ENCODE measurements at places on chromosomes 5 and 9. TPM values are rescaled to one million over a fixed set of nuclear protein-coding genes. Genes with fewer than 3 reads are reported as not detected.

DNA sequence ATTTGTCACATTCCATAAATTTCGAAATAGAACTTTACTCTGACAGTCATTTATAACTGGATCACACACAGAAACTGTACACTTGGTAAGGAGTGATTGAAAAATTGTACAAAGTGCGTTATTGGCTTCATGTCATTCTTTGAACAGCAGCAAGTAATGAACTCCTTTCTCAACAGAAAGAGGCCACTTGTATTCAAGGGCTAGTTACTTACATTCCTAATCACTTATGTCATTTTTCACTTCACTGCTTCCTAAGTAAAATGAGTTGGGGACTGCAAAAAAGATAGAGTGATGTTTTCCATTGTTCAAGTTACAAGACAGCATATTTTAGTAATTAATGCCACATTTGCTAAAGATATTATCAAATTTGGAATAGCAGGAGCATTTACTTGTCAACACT lies 893.2 kb downstream of the DTWD2 start:
- DNase-seq = no peak

DNA sequence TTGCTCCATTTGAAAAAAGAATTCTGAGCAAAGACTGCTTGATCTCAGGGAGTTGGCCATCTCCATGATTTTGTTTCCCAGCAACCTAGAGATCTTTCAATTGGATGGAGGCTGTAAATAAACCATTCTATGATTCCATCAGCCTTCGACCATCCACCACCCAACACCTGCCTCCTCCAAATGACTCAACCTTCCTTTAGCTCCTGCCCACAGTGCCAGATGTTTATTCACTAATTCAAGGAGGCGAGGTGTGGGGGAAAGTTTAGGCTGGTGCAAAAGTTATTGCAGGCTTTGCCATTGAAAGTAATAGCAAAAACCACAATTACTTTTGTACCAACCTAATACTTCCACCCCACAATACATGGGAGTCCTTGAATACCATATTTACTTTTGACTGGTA lies 327.5 kb downstream of the CAAP1 start:
- no peak for DNase-seq

The FGF10 gene
- total RNA-seq = 2.4 TPM

The IL17B gene
- not detected for total RNA-seq

The CCL21 gene
- not detected for total RNA-seq

The SLC6A3 gene
- total RNA-seq = not detected

The APBB3 gene
- 23.2 TPM for total RNA-seq

DNA sequence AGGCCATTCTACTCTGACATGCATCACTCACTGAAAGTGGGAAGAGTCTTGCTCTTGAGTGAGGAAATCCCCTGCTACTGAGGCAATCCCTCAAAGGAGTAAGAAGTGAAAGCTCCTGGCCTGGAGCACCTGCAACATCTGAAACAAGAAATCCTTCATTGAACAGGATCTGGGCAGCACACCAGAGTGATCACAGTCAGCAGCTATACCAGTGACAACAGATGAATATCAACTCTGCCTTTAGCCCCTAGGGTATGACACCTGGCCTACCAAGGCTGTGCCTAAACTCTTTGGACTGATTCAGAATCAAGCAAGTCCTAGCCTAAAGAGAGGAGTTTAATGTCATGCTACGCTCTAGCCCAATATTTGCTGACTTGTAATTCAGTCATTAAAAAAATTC lies 156.2 kb upstream of the CCDC152 start:
- DNase-seq = no peak

GRCh38 chr9:79661886-79662536 lies 90.2 kb downstream of the TLE4 start:
- DNase-seq = no peak

DNA sequence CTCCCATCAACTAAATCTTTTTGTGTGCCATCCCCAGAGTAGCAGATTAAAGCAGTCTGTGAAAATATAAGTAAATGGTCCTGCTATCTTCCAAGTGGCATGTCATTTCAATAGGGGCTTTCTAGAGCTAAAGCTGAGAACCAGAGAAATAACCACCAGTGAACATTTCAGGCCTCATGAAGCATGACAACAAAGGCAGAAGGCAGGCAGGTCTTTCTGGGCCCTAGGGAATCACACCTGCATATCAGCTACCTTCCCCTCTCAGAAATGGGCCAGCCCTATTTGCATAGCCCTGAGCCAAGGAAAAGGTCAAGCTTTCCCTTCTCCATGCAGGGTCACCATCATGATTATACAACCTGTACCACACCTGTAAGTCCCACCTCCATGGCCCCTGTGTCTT lies 205.3 kb downstream of the DEPDC1B start:
- DNase-seq = no peak

DNA sequence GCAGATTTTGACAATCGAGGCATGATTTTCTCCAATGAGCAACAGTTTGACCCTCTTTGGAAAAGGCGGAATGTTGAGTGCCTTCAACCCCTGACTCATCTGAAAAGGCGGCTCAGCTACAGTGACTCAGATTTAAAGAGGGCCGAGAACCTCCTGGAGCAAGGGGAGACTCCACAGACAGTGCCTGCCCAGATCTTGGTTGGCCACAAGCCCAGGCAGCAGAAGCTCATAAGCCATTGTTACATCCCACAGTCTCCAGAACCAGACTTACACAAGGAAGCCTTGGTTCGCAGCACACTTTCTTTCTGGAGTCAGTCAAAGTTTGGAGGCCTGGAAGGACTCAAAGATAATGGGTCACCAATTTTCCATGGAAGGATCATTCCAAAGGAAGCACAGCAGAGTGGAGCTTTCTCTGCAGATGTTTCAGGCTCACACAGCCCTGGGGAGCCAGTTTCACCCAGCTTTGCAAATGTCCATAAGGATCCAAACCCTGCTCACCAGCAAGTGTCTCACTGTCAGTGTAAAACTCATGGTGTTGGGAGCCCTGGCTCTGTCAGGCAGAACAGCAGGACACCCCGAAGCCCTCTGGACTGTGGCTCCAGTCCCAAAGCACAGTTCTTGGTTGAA lies 13.6 kb downstream of the PTPDC1 start:
- no peak for DNase-seq

GRCh38 chr9:36400332-36401163 lies 479 bp upstream of the RNF38 start:
- DNase-seq = peak; percentile 84

- no peak for DNase-seq
These were observed 28.8 kb upstream of the TAL2 start for GRCh38 chr9:105633411-105633810.

The COL27A1 gene
- total RNA-seq = 0.41 TPM

- DNase-seq = no peak
These were observed 33.1 kb upstream of the ZNF462 start for GRCh38 chr9:106829666-106830408.

GRCh38 chr9:99172124-99173091 lies 49.3 kb downstream of the ALG2 start:
- no peak for DNase-seq

DNA sequence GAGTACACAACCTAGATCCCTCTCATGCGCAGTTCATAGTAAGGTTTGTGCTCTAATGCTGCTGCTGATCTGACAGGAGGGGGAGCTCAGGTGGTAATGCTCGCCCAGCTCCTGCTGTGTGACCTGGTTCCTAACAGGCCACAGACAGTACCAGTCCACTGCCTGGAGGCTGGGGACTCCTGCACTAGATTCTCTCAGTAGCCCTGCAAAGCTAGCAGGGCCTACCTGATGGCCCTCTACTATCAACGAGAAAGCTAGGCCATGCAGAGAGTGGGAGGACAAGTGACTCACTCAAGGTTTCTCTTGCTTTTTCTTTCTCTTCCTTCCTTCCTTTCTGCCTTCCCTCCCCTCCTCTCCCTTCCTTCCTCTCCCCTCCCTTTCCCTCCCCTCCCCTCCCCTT lies 55.1 kb upstream of the TEX48 start:
- no peak for DNase-seq

GRCh38 chr5:134041570-134042411 lies 37.0 kb upstream of the VDAC1 start:
- no peak for DNase-seq

The LCN1 gene
- not detected for total RNA-seq

The RMND5B gene
- total RNA-seq = 20.8 TPM

DNA sequence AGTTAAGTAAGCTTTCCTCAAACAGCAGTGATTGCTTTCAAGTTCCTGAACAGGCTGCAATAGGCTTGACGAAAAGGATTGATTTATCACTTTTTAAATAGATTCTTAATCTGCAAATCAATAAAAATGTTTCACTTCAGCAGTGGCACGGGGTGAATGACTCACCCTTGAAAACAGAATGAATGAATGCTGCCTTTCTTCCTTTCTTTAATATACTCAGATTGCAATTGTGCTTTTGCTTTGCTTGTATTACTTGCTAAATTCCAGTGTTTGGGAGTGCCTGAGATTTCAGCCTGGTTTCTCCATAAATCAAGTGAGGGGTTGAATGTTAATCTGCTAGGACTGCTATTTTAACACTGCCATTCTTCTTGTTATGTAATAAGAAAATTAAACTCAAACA lies 1293.8 kb downstream of the PTPRD start:
- no peak for DNase-seq

GRCh38 chr9:132955768-132956167 lies 11.4 kb upstream of the TSC1 start:
- DNase-seq = no peak

The PSIP1 gene
- 183 TPM for total RNA-seq

The FOXD4L5 gene
- total RNA-seq = under 0.01 TPM

GRCh38 chr9:113548221-113549041 lies 84.9 kb downstream of the RGS3 start:
- no peak for DNase-seq

The PCDHB9 gene
- total RNA-seq = 4.9 TPM

DNA sequence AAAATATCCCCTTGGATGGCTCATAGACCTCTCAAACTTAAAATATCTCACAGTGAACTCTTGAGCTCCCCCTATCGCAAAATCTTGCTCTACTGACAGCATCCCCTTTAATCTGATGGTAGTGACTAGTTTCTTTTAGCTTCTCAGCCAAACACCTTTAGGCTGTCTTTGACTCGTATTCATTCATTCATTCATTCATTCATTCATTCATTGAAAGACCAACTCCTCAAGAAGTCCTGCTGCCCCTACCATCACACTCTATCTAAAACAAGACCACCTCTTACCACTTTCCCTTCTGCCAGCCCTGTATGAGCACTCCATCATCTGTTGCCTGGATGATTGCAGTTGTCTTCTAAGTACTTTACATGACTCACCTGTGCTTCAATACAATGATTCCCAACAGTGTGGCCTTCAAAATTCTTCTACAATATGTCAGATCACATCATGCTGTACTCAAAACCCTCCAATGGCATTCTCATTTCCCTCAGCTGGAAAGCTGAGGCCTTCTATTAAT lies 46.8 kb downstream of the ITGA2 start:
- DNase-seq = no peak

GRCh38 chr5:150402229-150402773 lies 10.4 kb downstream of the CD74 start:
- no peak for DNase-seq

Data from frontal cortex (tissue), 4 donors.